K562 (cell line): ENCODE measurements at places on chromosomes 4 and X. TPM values are rescaled to one million over a fixed set of nuclear protein-coding genes. Genes with fewer than 3 reads are reported as not detected.

The GABRQ gene
- total RNA-seq, result 1.8 and 2.3 TPM in 2 replicates

The CCSER1 gene
- total RNA-seq, result not detected in 2 replicates

The CENPC gene
- total RNA-seq, result 27.9 and 30.5 TPM in 2 replicates

The PDCL2 gene
- total RNA-seq, result 1.2 and 1.7 TPM in 2 replicates

The PGAM4 gene
- not detected in 2 replicates for total RNA-seq

The ACOX3 gene
- total RNA-seq, result 5.9 and 7.3 TPM in 2 replicates

The SMARCA1 gene
- total RNA-seq, result 1.7 TPM in 2 replicates

The ARMCX4 gene
- total RNA-seq, result 0.04 and 0.11 TPM in 2 replicates

The ADH1B gene
- total RNA-seq, result 0.71 and 1.0 TPM in 2 replicates

- no peak for DNase-seq
Measured at GRCh38 chr4:2048831-2049230, 10.3 kb upstream of the NAT8L start.

DNA sequence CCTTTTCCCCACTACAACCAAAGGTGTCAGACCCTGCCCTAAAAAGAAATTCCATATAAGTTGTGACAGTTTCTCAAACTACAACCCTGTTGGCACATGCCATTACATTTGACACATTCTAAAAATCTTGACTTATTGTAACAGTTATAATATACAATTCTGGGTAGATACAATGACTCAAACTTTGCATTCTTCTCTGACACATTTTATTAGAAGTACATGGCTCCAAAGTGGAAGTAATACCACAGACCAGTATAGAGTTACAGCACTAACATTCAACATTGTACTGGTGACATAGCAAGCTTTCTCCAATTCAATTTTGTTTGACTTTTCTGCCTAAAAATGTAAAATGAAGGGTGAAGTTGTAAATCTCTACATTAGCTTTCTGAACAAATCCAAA, 196.6 kb upstream of the ETNPPL start:
- no peak for DNase-seq

DNA sequence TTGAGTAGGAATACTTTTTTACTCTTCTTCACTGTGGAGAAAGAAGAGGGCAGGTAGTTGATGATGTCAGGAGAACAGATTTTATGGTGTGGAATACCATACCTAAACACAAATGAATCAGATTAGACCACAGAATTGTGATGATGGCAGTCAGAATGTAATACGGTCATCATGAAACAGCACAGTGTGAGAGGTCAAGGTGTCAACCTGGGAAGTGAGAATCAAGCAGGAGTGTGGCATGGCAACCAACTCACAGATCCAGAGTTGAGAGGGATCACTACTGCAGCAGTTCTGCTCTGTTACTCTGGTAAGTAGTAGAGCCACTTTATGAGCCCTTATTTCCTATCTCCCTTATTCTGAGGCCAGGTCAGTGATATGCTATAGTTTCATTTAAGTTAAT, 27.7 kb downstream of the METTL14 start:
- no peak for DNase-seq

DNA sequence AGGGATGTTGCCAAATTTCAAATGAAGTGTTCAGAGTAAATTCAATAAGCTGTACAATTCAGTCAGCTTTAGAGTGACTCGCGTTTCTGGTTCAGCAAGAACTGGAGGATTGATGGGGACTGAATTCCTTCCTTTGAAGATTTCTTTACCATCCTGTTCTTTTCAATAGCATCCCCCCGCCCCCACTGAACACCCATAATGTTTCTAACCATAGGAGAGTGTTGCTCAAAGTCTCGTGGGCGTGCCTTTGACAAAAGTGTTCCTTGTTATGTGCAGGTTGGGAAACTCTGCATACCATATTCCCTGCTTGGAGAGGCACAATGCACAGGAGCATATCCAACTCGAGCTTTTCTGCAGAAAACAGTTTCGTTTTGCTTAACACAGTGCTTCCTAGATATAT, 323.5 kb upstream of the CASK start:
- DNase-seq, result no peak

DNA sequence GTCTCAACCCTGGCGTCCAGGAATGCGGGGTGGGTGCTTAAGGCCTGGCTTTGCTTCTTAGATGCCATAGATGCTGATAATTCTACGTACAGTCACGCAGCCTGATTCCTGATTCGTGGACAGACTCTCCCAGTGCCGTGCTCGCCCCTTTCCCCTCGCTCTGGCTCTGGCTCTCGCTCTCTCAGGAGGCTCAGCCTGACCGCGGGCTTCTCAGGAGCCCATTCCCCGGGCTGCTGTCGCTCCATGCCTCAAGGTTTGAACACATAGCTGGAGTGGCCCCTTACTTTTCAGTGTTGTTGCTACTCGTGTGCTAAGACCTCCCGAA, 59.2 kb upstream of the ZC4H2 start:
- DNase-seq, result peak; percentile 5

GRCh38 chrX:108018656-108019381, 26.0 kb upstream of the VSIG1 start:
- no peak for DNase-seq

DNA sequence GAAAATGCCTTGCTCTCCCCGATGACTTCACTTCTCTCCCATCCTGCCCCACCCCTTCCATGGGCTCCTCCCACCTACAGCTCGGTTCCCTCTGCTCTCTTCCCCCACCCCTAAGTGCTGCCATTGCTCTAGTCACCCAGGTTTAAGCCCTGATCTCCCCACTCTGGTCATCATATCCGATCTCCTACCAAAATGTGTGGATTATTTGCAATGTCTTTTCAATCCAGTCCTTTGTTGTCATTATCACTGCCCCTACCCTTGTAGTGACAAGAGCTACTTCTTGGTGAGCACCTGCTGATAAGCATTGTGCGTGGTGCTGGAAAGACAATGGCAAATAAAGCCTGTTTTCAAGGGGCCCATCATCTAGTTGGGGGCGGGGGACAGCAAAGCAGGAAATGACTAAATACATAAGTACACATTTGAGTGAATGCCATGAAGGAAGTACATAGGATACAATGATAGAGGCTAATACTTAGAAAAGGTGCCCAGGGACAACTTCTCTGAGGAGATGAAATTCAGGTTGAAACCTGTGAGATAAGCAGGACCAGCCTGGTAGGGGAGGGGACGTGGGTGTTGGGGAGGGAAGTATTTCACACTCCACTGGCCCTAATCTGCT, 63.8 kb downstream of the DLG3 start:
- DNase-seq, result no peak

GRCh38 chr4:141657550-141658250, 21.3 kb downstream of the IL15 start:
- no peak for DNase-seq

DNA sequence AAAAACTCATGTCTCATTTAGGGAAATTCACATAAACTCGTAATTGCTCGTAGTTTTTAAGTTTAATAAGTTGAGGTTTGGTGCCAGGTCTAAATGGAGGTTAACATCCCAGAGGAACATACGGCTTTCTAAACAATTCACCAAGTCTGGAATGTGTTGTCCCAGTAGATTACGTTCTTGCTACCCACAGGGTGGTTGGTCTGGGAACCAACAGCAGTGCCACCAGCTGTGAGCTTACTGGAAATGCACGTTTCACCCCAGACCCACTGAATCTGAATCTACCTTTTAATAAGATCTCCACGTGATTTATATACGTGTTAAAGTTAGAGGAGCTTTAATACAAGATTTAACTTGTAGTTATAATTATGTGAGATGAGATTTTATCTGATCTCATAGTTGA, 134.3 kb downstream of the BMPR1B start:
- no peak for DNase-seq

GRCh38 chrX:107447642-107448041, 1.8 kb upstream of the FRMPD3 start:
- DNase-seq, result no peak

GRCh38 chr4:8148785-8149435, 9.7 kb downstream of the ABLIM2 start:
- no peak for DNase-seq

GRCh38 chr4:154485127-154485773, 6.3 kb downstream of the DCHS2 start:
- peak; percentile 45 for DNase-seq

DNA sequence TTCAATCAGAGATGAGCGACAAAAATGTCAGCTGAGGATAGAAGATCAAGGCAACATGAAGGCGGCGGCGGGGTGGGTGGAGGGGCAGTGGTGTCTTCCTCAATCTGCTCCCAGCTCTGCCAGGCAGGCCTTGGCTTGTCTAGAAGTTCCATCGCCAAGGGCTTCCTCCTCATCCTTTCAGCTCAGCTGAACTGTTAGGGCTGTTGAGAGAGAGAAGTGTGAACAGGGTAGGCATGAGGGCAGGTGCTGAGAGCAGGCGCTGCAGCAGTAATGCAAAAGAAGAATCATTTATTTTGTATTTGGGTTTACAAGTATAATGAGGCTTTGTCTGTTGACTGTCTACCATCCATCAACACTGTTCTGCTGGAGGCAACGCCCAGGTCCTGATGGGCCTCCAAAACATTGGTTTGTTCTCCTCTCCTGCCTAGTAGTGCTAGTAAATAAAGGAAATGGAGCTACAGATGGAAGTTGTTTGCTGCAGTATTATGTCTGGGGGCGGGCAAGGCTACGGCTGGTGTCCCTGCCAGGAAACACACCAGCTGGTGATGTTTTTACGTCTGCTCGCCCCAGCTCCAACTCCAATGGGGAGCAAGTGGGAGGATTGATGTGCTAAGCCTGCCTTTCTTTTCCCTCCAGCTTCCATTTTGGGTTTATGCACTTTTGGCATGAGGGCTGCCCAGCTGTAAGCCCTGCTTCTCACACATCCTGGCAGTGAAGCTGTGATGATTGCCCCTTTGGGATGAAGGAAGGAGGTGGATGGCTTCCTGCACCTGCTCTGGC, 139.4 kb upstream of the BOD1L1 start:
- DNase-seq, result no peak

- no peak for DNase-seq
Measured at GRCh38 chr4:88697141-88697540, 488 bp downstream of the NAP1L5 start.

GRCh38 chrX:94977986-94978385, 1304.0 kb downstream of the FAM133A start:
- no peak for DNase-seq

GRCh38 chrX:103356130-103356798, at the start of gene TCEAL9:
TCEAL9 (plus strand) TSS chrX:103356506; CDS start chrX:103357685, 1,179 bp downstream.
- peak; percentile 14 for DNase-seq

GRCh38 chr4:83353516-83353915, 18.9 kb upstream of the HPSE start:
- DNase-seq, result no peak

DNA sequence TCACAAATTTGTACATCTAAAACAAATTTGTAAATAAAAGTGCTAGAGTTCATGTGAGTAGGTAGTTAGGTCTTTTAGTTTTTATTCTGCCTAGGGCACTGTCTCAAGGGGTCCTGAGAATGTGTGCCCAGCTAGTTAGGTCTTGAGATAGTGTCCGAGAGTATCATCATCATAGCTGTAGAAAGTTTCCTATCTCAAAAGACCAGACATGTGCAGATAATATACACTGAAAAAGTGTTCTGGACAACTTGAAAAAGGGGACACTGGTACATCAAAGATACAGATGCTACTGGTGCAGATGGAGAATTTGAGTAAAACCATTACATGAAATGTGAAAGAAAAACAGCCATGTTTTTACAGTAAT, 1.8 kb upstream of the ZCCHC4 start:
- DNase-seq, result no peak

GRCh38 chrX:111352424-111352823, 59.6 kb downstream of the DCX start:
- no peak for DNase-seq

DNA sequence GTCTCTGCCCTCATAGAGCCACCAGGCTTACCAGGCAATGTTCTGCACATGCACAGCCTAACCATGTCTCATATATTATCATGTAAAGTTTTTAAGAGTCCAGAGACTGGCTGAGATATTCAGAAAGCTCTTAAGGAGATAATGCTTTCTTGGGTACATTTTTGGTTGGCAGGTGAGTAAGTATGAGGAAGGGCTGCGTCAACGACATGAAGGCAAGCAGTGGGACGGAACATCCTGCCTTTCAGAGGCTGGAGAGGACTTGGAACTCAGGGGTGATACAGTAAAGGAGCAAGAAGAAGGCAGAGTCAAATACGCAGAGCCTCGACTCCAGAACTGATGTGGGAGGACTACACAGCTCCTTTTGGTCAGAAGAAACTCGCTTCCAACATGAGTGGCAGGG, 74.8 kb upstream of the MTNR1A start:
- DNase-seq, result no peak

DNA sequence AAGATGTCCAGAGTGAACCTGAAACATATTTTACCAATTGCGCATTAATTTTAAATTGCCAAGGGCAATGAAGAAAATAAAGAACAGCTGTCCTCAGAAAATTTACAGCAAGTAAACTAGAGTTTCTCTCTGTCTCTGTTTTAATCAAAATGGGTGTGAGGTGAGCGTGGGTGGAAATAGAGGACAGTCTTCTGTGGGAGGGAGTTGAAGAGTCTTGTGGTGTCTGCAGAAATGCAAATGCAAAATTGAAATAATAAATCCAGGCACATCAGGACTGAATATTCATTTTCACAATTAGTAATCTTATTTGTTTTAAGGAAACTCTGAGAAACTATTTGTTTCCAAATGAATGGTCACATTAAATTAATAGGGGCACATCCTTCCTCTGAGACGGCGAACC, 192.0 kb downstream of the ARHGAP10 start:
- DNase-seq, result no peak

DNA sequence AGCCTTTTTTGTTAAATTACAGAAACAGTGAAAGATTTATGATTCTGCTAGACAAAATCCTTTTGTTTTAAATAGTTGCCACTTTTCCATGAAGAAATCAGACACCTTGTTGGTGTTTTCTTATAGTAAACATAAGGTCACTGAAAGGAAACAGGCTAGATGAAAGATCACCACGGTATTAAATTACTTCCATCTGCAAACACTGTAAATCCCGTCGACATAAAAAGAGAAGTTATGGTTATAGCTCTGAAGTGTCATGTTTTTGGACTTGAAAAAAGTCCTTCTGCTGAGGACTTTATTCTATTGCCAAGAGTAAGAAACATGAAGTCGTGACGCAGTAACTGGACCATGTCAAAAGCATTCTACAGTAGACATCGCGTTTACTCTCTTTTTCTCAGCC, 567.6 kb upstream of the SLIT2 start:
- DNase-seq, result no peak

DNA sequence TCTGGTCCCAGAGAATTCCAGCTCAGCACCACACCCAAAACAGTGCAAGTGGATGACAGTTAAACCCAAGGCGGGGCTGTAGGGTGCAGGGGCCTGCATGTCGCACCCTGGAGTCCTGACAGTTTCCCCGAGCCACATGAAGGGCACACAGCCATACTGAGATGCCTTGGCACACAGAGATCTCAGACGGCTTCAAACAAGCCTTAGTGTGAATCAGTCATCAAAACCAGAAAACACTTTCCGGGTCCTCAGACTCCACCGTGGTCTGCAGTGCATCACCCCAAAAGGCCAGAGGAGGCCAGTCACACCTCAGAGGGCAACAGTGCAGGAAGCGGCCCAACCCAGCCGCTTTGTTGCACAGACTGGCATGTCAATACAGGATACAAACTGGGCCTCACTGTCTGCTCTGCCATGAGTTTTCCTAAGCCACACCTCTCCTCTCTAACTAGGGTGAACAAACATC, 64.6 kb upstream of the ENPP6 start:
- DNase-seq, result no peak

GRCh38 chrX:7109838-7110793, 37.4 kb upstream of the STS start:
- DNase-seq, result no peak
